ENCODE measurements at places on chromosomes 1 and 21. TPM values are rescaled to one million over a fixed set of nuclear protein-coding genes. Genes with fewer than 3 reads are reported as not detected.

PPOX gene
- total RNA-seq: 29.7 TPM

SFN gene
- total RNA-seq: 4.2 TPM

HMGN2 gene
- 636 TPM for total RNA-seq

OR6N1 gene
- not detected for total RNA-seq

CFAP45 gene
- total RNA-seq: 2.5 TPM

AADACL3 gene
- total RNA-seq: not detected

SPATA21 gene
- total RNA-seq: not detected

PRDM2 gene
- total RNA-seq: 15.5 TPM

C1orf56 gene
- total RNA-seq: 6.8 TPM

OVAAL gene
- total RNA-seq: not detected

SV2A gene
- total RNA-seq: 31.2 TPM

USP33 gene
- total RNA-seq: 53.1 TPM

BTG2 gene
- 10.0 TPM for total RNA-seq

MTOR gene
- 30.8 TPM for total RNA-seq

ADCY10 gene
- total RNA-seq: 0.05 TPM

MSH4 gene
- total RNA-seq: 0.08 TPM

FCAMR gene
- not detected for total RNA-seq

VANGL1 gene
- total RNA-seq: 12.9 TPM

CR1 gene
- not detected for total RNA-seq

TNN gene
- total RNA-seq: not detected

APCS gene
- not detected for total RNA-seq

KCNA2 gene
- 0.03 TPM for total RNA-seq

HAO2 gene
- total RNA-seq: not detected

PROK1 gene
- total RNA-seq: not detected

CBR1 gene
- total RNA-seq: 103 TPM

AADACL4 gene
- not detected for total RNA-seq

SCYL3 gene
- total RNA-seq: 7.6 TPM

WLS gene
- 32.0 TPM for total RNA-seq

ADAMTS5 gene
- total RNA-seq: 0.15 TPM

SAMD11 gene
- 7.6 TPM for total RNA-seq

CR1L gene
- not detected for total RNA-seq

S100A7 gene
- not detected for total RNA-seq

LRRC53 gene
- total RNA-seq: not detected

JAM2 gene
- not detected for total RNA-seq

Measured in A375 (cell line).